ENCODE measurements at places on chromosomes 1 and 21.

- no peak for DNase-seq
Observed at GRCh38 chr1:33088119-33088906, 7.4 kb downstream of the AZIN2 start.

- no peak for DNase-seq
Observed at GRCh38 chr1:29991025-29991424, 732.4 kb downstream of the MATN1 start.

- DNase-seq, result no peak
Observed at GRCh38 chr1:56803561-56804156, 15.5 kb downstream of the FYB2 start.

GRCh38 chr1:88984569-88984968 lies 7.9 kb downstream of the KYAT3 start:
- no peak for DNase-seq

GRCh38 chr1:9234223-9235095 lies at the start of gene H6PD:
TSS of gene H6PD (plus strand) at chr1:9234774. CDS start at chr1:9244935, 10,161 bp downstream.
- peak; percentile 97 for DNase-seq

- no peak for DNase-seq
Observed at GRCh38 chr1:198809247-198809646, 170.4 kb downstream of the PTPRC start.

DNA sequence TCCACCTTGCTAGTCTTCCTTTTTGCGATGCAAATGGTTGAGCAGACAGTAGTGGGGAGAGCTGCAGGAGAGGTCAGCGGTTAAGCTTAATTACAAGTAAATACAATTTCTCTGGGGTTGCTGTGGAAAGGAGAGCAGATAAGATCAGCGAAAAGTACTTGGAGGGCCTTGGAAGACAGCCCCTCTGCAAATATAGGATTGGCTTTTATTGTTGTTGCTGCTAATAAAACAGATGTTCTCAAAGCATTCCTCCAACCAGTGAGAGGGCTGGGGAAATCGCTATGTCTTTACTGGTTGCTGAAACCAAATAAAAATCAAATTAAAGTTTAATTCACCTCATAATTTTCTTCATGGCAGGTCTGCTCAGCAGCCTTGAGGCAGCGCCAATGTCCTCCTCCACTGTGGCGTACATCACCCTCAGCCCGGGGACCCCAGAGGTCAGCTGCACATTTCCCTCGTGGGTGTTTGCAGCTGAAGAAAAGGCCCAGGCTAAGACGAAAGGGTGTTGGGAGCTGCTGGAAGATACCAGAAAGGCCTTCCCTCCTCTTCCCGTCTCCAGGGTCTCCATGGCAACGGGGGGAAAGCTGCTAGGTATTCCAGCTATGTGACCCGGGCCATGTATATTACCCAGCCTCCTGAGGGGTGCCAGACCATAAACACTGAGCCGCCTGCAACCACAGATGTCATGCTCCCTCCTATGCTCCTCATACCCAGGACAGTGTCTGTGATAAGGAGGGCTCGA lies 54.6 kb upstream of the POU2F1 start:
- DNase-seq, result no peak

GRCh38 chr1:54499360-54500106 lies 48.5 kb upstream of the ACOT11 start:
- DNase-seq, result peak; percentile 51

DNA sequence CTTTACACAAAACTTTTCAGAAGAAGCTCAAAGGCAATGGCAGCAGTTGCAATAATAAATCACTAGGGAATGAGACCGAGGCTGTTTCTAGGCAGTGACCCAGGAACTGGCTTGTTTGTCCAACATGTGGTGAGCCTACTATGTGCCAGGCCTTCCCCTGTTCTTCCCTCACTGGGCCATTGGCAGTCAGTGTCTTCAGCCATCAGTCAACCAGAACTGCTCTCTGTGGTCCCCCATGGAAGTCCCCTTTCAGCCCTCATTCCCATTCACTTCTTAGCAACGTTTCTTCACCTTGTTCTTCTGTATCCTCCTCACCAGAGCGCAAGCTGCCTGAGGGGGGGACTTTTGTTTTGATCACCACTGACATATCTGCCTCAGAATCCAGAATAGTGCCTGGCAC lies 274.1 kb downstream of the RRAGC start:
- DNase-seq, result no peak

GRCh38 chr1:81387446-81387845 lies 413.3 kb upstream of the ADGRL2 start:
- no peak for DNase-seq

DNA sequence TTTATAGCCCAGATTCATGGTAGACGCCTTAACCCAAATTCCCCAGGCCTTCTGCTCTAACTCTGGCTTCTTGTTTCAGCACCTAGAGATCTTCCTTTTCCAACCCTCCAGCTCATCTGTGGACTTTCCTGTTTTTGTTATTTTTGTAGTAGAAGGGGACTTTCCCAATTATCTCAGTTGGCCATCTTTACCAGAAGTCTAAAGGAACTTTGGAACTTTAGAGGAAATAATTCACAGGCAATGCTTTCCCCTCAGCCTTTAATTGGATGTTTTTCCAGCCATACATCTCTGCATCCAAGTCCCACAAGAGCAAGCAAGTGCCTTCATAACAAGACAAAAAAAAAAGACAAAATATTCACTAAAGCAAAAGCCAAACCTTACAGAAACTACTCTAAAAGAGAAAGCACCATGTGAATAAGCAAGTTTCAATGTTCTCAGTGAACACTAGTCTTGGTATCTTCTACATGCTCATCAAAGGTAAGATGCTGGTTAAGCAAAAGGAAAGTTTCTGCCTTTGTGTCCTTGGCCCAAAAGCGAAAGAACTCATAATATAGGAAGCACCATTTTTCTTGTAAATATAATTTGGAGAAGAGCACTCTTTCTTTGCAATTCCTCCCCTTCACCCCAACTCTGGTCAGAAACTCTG lies 377.3 kb downstream of the SETD4 start:
- DNase-seq, result no peak
